ENCODE measurements at places on chromosomes 4 and X. TPM values are rescaled to one million over a fixed set of nuclear protein-coding genes. Genes with fewer than 3 reads are reported as not detected.

DNA sequence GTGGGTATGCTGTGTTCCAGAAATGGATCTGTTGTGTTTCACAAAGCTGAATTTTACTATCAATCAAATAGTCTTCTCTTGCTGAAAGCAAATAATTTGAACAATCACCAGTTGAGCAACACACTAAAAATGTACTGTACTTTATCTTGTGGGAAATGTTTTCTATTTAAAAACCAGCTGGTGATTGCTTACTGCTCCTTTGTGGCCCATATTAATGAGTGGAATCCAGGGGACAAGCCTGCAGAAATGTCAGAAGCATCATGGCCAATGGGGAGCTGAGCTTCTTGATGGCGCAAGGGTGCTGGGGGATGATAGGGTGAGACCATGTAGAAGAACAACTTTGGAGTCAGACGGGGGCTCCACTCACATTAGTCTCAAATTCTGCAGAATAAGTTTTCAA lies 346.2 kb downstream of the ARHGAP10 start:
- DNase-seq, result no peak

DNA sequence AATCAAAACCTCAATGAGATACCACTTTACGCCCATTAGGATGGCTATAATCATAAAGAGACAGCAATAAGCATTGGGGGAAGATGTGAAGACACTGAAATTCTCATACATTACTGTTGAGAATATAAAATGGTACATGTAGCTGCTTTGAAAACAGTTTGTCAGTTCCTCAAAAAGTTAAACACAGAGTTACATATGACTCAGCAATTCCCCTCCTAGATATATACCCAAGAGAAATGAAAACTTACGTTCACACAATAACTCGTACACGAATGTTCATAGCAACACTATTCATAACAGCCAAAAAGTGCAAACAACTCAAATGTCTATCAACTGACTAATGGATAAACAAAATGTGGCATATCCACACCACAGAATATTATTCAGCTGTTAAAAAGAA lies 36.6 kb downstream of the PHF8 start:
- DNase-seq, result no peak

GRCh38 chr4:2330091-2331042 lies 68.5 kb upstream of the MXD4 start:
- DNase-seq, result no peak

The ADAMTS3 gene
- 18.1 TPM for polyA plus RNA-seq

GRCh38 chr4:52369649-52370048 lies 289.5 kb downstream of the USP46 start:
- no peak for DNase-seq

GRCh38 chr4:101818362-101818761 lies 27.8 kb downstream of the BANK1 start:
- DNase-seq, result no peak

The RAB40AL gene
- polyA plus RNA-seq, result not detected

GRCh38 chr4:100113096-100113495 lies 77.2 kb downstream of the DDIT4L start:
- DNase-seq, result no peak

DNA sequence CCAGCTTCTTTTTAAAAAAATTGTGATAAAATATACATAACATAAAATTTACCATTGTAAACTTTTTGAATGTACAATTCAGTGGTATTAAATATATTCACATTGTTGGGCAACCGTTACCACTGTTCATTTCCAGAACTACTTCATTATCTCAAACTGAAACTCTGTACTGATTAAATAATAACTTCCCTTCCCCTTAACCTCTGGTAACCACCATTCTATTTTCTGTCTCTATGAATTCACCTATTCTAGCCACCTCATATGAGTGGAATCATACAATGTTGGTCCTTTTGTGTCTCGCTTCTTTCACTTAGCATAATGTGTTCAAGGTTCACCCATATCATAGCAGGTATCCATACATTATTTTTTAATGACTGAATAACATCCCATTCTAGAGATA lies 8.3 kb downstream of the GPR50 start:
- DNase-seq, result no peak

DNA sequence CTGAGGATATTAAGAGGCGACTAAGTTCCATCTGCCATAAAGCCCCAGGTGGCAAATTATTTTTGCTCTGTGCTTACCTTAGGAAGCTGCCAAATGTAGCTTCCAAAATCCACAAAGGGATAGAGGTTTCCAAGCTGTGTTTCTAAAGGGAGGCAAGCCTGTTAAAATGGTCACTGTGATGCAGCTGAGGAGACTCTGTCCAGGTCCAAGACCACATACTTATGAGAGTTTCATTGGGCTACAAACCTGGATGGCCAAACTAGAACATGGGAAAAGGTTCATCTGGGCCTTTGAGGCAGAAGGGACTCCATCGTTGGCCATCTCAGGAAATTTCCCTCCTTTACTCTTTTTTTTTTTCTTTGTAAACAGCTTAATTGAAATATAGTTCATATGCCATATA lies 306.9 kb upstream of the FGF13 start:
- DNase-seq, result no peak

The BEX5 gene
- polyA plus RNA-seq, result 13.2 TPM

The PIR gene
- polyA plus RNA-seq, result 3.9 TPM

The NRK gene
- 24.2 TPM for polyA plus RNA-seq

The HSFX2 gene
- polyA plus RNA-seq, result 0.78 TPM

The ING2 gene
- 29.1 TPM for polyA plus RNA-seq

DNA sequence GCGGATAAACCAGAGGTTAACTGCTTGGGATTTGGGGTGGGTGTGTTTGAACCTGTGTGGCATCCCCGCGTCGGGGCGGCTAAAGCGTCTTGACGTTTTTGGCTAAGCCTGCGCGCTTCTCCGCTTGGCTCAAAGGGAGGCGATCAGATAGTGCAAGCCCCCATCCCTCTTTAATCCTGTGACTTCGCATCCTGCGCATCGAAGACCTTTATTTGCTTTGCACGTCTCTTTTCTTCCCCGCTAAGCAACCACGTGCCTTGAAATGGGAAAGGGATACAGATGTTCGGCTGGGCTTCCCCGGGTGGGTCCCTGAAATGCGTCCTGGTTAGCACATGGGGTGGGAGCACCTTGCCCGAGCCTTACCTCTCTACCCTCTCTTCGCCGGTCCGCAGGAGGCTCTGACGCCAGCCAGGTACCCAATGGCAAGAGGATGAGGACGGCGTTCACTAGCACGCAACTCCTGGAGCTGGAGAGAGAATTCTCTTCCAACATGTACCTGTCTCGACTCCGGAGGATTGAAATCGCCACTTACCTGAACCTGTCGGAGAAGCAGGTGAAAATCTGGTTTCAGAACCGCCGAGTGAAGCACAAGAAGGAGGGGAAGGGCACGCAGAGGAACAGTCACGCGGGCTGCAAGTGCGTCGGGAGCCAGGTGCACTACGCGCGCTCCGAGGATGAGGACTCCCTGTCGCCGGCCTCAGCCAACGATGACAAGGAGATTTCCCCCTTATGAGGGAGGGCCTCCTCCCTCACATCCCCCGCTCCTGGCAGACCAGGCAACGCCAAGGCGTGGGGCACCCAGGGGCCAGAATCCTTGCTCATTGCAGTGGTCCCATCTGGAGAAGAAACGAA lies 1.5 kb downstream of the GSX2 start:
- no peak for DNase-seq

The MGARP gene
- polyA plus RNA-seq, result 0.72 TPM

The MAMLD1 gene
- polyA plus RNA-seq, result 7.6 TPM

- no peak for DNase-seq
These were observed 7.1 kb upstream of the ZNF330 start for GRCh38 chr4:141213550-141213991.

GRCh38 chr4:124337874-124338273 lies 374.7 kb downstream of the ANKRD50 start:
- DNase-seq, result no peak

- no peak for DNase-seq
These were observed 71.7 kb downstream of the FAM184B start for GRCh38 chr4:17709763-17710068.

GRCh38 chr4:56535915-56536314 lies 30.3 kb downstream of the ARL9 start:
- no peak for DNase-seq

DNA sequence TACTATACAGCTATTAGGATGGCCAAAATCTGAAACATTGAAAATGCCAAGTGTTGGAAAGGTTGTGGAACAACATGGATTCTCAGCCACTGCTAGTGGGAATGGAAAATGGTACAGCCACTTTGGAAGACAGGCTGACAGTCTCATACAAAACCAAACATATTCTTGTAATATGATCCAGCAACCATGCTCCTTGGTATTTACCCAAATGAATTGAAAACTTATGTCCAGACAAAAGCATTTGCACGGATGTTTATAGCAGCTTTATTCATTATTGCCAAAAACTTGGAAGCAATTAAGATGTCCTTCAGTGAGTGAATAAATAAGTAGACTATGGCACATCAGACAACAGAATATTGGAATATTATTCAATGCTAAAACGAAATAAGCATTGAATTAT lies 105.8 kb upstream of the DCLK2 start:
- no peak for DNase-seq

GRCh38 chr4:4260185-4260751 lies 12.2 kb upstream of the TMEM128 start:
- DNase-seq, result no peak

The MSN gene
- 247 TPM for polyA plus RNA-seq

GRCh38 chr4:56981795-56982201 lies 3.1 kb downstream of the POLR2B start:
- DNase-seq, result no peak

The CNGA1 gene
- 5.4 TPM for polyA plus RNA-seq

DNA sequence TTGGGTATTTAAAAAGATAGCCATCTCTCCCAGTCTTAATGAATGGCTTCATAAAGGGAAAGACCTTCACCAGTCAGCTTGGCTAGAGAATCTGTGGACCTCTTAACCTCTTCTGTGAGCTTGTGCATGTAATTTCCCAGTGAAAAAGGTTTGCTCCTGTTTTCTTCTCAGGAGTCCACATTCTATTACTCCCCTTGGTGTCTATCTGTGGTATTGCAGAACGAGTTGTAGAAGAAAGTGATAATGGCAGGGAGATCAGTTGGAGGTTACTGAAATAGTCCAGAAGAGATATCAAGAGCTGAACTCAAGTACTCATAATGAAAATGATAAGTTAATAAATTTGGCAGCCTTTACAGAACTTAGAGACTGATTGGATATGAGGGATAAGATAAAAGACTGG lies 16.5 kb upstream of the VAMP7 start:
- no peak for DNase-seq

The PHOX2B gene
- 0.09 TPM for polyA plus RNA-seq

DNA sequence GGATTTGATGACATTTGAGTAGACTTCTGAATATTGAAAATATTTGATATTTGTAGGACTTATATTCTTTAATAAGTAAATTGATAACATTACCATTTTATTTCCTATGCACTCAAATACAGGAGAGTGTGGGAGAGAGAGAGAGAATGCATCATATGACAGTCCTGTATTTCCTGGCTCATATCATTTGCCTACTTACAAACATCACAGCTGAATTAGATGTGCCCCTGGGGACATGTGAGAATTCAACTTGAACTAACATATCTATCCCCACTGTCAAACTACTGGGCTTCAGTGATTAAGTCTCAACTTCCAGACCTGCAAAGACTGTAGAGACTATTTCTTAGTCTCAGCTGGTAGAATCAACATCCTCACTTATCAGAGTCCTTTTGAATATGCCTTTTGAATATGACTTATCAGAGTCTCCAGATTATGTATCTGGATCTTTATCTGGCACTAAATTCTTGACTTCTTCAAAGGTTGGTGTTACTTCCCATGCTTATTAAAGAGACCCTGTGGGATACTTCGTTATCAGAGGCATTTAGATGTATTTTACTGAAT lies 75.5 kb downstream of the PABPC4L start:
- DNase-seq, result no peak

The CT83 gene
- polyA plus RNA-seq, result not detected

DNA sequence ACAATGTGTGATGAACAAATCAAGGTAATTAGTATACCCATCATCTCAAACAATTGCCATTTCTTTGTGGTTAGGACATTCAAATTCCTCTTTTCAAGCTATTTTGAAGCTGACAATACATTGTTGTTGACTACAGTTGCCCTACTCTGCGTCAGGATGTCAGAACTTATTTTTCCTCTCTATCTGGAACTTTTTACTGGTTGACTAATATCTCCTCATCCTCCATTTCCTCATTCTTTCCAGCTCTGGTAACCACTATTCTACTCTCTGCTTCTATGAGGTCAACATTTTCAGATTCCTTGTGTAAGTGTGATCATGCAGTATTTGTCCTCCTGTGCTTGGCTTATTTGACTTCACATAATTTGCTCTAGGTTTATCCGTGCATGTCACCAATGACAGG lies 240.5 kb upstream of the HS3ST1 start:
- DNase-seq, result no peak

The SMARCA1 gene
- polyA plus RNA-seq, result 123 TPM

- no peak for DNase-seq
These were observed 19.6 kb downstream of the NSDHL start for GRCh38 chrX:152850465-152850864.

GRCh38 chr4:87659247-87659931 lies 9.3 kb downstream of the DMP1 start:
- DNase-seq, result no peak

The MEPE gene
- not detected for polyA plus RNA-seq

The TLR2 gene
- 6.2 TPM for polyA plus RNA-seq

Measured in left renal pelvis (tissue), 4 donors.